Activated CD8-positive, alpha-beta T cell treated with anti-CD3 and anti-CD28 coated beads, Interleukin-2, amount 10 ng/mL, durations not matched to agents 7 days and 5 days (primary cell): ENCODE measurements at places on chromosomes 2 and 18. TPM values are rescaled to one million over a fixed set of nuclear protein-coding genes. Genes with fewer than 3 reads are reported as not detected.

DNA sequence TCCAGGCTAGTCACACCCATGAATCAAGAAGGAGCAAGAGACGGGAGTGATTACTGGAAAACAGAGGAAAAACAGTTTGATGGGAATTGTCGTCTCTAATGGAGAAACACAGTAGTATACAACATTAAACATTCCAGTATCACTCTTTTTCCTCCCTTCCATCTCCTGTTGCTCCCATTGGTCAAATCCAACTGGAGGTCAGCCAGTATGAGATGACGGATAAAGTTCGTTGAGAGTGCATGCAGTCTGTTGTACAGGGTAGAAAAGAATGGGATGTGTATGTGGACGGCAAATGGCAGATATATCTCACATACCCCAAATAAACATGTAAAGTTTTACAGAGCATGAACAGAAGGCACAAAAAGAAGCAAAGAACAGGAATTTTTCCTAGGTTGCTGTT lies 221.9 kb upstream of the TNP1 start:
- peaks cover 11% of the 10 kb centered on the region for H3K4me1 ChIP-seq
- H3K27me3 ChIP-seq: peaks cover 5% of the 10 kb centered on the region

GRCh38 chr2:187577310-187577709 lies 23.1 kb upstream of the TFPI start:
- no peak for DNase-seq
- no peak overlapping the region for H3K27ac ChIP-seq
- H3K36me3 ChIP-seq: no peaks in the 10 kb centered on the region

- H3K4me3 ChIP-seq: no peak overlapping the region
- no peaks in the 10 kb centered on the region for H3K36me3 ChIP-seq
- no peak overlapping the region for H3K27ac ChIP-seq
Observed at GRCh38 chr18:55534547-55534946, 53.4 kb downstream of the TCF4 start.

- no peaks in the 10 kb centered on the region for H3K4me1 ChIP-seq
- DNase-seq: no peak
- no peaks in the 10 kb centered on the region for H3K27me3 ChIP-seq
- H3K4me3 ChIP-seq: no peak overlapping the region
- no peak overlapping the region for H3K27ac ChIP-seq
- H3K36me3 ChIP-seq: no peaks in the 10 kb centered on the region
Observed at GRCh38 chr2:79112269-79112668, 8.0 kb upstream of the REG1A start.

TGFBRAP1 gene
- total RNA-seq: 16.4 TPM

DPYSL5 gene
- not detected for total RNA-seq

SNRNP200 gene
- total RNA-seq: 181 TPM

- H3K4me1 ChIP-seq: peaks cover 32% of the 10 kb centered on the region
- H3K27ac ChIP-seq: peak overlapping the region; percentile 55
- H3K27me3 ChIP-seq: no peaks in the 10 kb centered on the region
- no peak for DNase-seq
- peaks cover 29% of the 10 kb centered on the region for H3K36me3 ChIP-seq
Observed at GRCh38 chr2:241689306-241689705, 2.7 kb upstream of the DTYMK start.

GRCh38 chr2:10842506-10842905 lies 29.9 kb upstream of the PDIA6 start:
- no peak overlapping the region for H3K4me3 ChIP-seq
- peaks cover 3% of the 10 kb centered on the region for H3K27me3 ChIP-seq
- H3K4me1 ChIP-seq: no peaks in the 10 kb centered on the region
- H3K36me3 ChIP-seq: peaks cover 2% of the 10 kb centered on the region
- H3K27ac ChIP-seq: no peak overlapping the region

DNA sequence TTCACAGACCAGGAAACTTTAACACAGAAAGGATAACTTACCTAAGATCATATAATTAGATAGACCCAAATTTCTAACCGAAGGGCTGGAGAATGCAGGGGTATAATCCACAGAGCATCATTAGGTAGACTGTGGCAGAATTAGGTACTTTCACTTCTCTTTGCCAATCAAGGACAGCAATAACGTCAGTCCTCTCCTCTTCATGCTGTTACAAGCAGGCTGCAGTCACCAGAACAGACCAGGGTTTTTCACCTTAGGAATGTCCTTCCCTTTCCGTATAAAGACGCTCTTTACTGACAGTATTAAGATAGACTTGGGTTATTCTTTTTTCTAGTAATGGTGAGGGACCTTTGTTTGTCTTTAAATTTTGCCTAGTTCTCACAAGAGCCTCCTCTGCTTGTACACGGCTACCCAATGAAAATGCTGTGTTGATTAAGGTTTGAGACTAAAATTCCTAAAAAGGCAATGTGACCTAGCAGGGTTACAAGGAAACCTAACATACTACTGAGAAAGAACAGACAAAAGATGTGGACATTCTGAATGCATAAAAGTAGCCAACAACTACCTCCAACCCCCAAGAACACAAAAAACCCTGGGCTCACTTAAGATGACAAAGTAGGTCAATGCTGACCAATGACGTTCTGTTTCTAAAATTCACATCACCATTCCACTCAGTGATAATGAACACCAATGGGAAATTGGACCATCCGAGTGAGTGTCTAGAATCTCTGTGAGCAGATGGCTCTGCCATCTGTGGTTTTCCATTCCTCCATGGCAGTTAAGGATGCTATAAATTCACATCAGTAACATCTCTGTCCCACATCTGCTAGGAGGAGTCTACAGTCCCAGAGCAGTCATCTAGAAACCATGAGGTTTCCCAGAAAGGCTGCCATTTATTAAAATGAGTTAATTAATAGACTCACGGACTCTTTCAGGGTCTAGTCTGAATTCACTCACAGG lies 2.1 kb downstream of the PDIA6 start:
- no peak for DNase-seq
- peaks cover under 1% of the 10 kb centered on the region for H3K27me3 ChIP-seq
- H3K36me3 ChIP-seq: peaks cover 44% of the 10 kb centered on the region

DSG1 gene
- not detected for total RNA-seq

SLC30A3 gene
- total RNA-seq: not detected

SPEG gene
- 10.8 TPM for total RNA-seq

DNA sequence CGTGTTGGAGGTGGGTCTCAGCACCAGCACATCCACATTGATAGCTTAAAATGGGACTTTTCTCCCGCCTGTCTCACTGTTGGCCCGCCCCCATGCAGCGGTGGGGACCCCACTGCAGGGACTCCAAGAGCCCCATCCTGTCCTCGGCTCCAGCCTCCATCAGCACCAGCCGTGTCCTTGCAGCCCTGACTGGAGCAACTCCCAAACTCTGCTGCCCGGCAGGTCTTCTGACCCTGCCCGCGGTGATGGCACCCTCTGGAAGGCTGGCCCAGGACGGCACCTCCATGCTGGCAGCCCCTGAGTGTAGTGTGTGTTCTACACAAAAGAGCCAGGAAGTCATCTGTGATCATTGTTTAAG lies 41.6 kb upstream of the KCNG2 start:
- no peak for DNase-seq
- H3K36me3 ChIP-seq: peaks cover 49% of the 10 kb centered on the region
- peaks cover 2% of the 10 kb centered on the region for H3K4me1 ChIP-seq
- no peak overlapping the region for H3K27ac ChIP-seq
- H3K4me3 ChIP-seq: no peak overlapping the region
- H3K27me3 ChIP-seq: no peaks in the 10 kb centered on the region
